GM12878 (cell line): ENCODE measurements at places on chromosomes 1 and 21. TPM values are rescaled to one million over a fixed set of nuclear protein-coding genes. Genes with fewer than 3 reads are reported as not detected.

The RCSD1 gene
- total RNA-seq, result 77.4 and 78.3 TPM in 2 replicates

The IRF6 gene
- total RNA-seq, result 0.10 and 0.21 TPM in 2 replicates

The ANGPTL7 gene
- total RNA-seq, result not detected in 2 replicates

The PRR9 gene
- not detected in 2 replicates for total RNA-seq

The CXADR gene
- total RNA-seq, result 0.11 and 0.13 TPM in 2 replicates

The AMY1A gene
- not detected in 2 replicates for total RNA-seq

The RNF223 gene
- not detected in 2 replicates for total RNA-seq

The NBPF12 gene
- total RNA-seq, result 6.2 and 7.3 TPM in 2 replicates

The TEDDM1 gene
- not detected in 2 replicates for total RNA-seq

The C1orf146 gene
- not detected in 2 replicates for total RNA-seq

The ZFP69B gene
- 4.4 and 4.7 TPM in 2 replicates for total RNA-seq

The RIPPLY3 gene
- total RNA-seq, result not detected in 2 replicates
